Vagina (tissue), 2 donors: ENCODE measurements at places on chromosomes 1 and 21.
A peak's percentile ranks its signal among the peaks of the same experiment; 100 is the strongest.

- DNase-seq, result no peak
Measured at GRCh38 chr1:228162286-228163006, 3.2 kb upstream of the IBA57 start.

DNA sequence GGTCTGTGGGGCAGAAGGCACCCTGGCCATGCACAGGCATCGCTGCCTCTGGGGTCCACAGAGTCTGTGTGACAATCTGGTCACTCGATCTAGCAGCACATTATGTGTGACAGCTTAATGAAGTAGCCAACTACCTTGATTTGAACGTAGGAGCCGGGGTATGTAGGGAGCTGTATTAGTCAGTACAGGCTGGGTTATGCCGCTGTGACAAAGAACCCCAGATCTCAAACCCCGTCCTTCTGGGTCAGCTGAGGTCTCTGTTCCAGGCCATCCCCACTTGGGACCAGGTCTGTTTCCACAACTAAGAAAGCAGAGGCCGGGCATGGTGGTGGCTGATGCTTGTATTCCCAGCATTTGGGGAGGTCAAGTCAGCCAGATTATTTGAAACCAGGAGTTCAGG, 8.3 kb upstream of the ATAD3B start:
- DNase-seq, result no peak

DNA sequence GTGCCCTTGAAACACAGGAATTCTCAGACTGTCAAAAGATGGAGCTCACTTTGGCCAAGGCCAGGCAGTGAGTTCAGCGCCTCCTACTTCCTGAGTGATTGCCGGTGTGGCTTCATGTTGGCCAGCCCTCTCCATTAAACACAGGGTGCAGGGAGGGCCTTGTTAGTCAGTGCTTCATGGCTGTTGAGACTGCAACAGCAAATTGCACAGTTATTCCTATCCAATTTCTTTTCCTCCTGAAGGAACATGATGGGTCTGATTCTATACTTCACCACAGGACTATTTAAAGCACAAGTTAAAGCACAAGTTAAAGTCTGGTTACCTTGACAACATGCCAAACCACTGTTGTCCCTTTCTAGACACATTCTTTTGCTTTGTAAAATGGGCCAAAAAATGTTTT, 156.6 kb downstream of the SIPA1L2 start:
- no peak for DNase-seq

GRCh38 chr1:100538913-100539835, 1.2 kb downstream of the GPR88 start:
- DNase-seq, result no peak

- peak; percentile 52 for DNase-seq
Measured at GRCh38 chr1:91759076-91759475, 126.9 kb downstream of the TGFBR3 start.

- DNase-seq, result no peak
Measured at GRCh38 chr1:25430967-25431881, 527 bp downstream of the MACO1 start.

DNA sequence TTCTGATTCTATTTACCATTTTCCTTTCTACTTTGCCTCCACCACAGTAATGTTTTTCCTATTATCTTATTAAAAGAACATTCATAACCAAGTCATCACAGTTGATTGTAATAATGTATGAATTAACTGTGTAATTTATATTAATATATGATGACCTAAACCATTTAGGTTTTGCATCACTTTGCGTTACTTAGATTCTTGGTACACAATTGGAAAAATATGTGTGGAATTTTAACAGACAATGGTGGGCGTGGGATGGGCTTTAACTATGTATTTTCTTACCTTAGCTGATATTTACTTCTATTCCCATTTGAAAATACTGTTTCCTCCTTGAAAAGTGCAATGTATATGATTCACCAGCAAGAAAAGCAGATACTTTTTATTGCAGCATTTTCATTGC, 3.6 kb downstream of the KRTAP21-3 start:
- no peak for DNase-seq

- no peak for DNase-seq
Measured at GRCh38 chr1:208766832-208767231, 522.6 kb upstream of the PLXNA2 start.

GRCh38 chr1:118878661-118879060, 109.5 kb downstream of the TBX15 start:
- no peak for DNase-seq

GRCh38 chr21:42827588-42827987, 51.8 kb downstream of the WDR4 start:
- DNase-seq, result no peak

- DNase-seq, result no peak
Measured at GRCh38 chr1:154481053-154481452, 21.0 kb upstream of the TDRD10 start.

- no peak for DNase-seq
Measured at GRCh38 chr1:11761988-11762406, at the start of gene C1orf167. TSS of gene C1orf167 (plus strand) at chr1:11762193. CDS start at chr1:11764401, 2,208 bp downstream.

GRCh38 chr1:60463786-60464185, 390.2 kb upstream of the C1orf87 start:
- DNase-seq, result no peak

GRCh38 chr1:180734366-180734765, 102.5 kb downstream of the XPR1 start:
- no peak for DNase-seq

DNA sequence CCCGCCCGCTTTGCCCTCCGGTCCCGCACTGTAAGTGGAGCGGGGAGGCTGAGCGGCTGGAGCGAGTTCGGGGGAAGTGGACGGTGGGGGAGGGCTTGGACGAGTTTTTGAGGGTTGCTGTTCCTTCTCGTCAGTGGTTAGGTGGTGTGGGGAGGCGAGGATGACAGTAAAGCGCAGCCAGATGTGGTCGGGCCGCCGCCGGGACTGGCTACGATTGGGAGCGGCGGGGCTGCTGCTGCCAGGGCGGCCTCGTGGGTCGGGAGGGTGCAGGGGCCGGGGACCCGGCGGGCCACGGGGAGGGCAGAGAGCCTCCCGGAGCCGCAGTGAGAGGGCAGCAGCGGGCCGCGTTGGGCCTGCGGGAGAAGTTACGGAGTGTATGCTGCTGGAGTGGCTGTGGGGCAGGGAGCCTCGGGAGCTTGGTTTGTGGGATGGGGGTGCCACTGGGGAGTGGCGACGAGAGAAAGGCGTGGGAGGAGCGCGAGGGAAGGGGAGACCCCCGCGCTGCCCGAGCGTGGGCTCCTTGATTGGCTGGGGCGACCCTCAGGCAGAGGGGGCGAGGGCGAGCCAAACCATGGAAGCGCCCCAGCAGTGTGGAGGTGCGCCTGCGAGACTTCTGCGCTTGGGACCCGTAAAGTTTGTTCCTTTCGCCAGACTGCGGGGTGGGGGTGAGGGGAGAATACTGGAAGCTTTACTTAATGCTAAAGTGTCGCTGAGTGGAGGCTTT, 2.1 kb downstream of the ADGRL2 start:
- peak; percentile 88 for DNase-seq

- no peak for DNase-seq
Measured at GRCh38 chr1:86993269-86993985, 79.0 kb downstream of the HS2ST1 start.

- no peak for DNase-seq
Measured at GRCh38 chr1:3494321-3495308, 40.1 kb downstream of the ARHGEF16 start.

GRCh38 chr1:41664861-41665640, 180.6 kb upstream of the EDN2 start:
- DNase-seq, result no peak

GRCh38 chr1:155294520-155295182, 6.6 kb downstream of the PKLR start:
- DNase-seq, result no peak

DNA sequence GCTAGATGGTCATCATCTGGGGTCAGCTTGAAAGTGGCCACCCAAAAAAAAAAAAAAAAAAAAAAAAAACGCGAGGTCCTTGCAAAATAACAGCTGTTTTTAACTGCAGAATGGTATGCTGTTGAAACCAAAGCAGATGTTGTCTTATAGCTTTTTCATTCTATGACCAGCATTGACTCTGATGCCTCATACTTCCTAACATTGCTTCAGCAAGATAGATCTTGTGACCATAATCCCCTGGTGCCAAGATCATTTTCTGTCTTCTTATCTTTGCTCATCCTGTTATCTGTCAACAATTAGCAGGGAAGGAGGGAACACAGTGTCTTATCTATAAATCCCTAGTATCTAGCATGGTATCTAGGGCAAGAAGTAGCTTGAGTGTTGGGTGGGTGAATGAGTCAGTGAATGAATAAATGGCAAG, 181.5 kb downstream of the PLPP3 start:
- DNase-seq, result no peak
